ENCODE measurements at places on chromosomes 11 and 22. TPM values are rescaled to one million over a fixed set of nuclear protein-coding genes. Genes with fewer than 3 reads are reported as not detected.

DNA sequence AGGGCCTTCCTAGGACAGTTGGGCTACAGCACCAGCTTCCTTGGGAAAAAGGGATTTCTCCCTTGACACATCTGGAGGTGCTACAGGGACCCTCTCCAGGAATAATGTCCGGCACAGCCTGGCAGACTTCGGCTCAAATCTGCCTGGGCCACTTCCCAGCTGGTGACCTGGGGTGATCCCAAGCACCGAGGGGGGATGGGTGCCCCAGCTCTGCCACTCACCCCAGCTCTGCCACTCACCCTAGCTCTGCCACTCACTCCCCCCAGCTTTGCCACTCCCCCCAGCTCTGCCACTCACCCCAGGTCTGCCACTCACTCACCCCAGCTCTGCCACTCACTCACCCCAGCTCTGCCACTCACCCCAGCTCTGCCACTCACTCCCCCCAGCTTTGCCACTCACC lies 9.9 kb downstream of the OSBPL5 start:
- no peak for DNase-seq

- DNase-seq, result no peak
Measured at GRCh38 chr11:132623511-132623910, 908.8 kb downstream of the OPCML start.

DNA sequence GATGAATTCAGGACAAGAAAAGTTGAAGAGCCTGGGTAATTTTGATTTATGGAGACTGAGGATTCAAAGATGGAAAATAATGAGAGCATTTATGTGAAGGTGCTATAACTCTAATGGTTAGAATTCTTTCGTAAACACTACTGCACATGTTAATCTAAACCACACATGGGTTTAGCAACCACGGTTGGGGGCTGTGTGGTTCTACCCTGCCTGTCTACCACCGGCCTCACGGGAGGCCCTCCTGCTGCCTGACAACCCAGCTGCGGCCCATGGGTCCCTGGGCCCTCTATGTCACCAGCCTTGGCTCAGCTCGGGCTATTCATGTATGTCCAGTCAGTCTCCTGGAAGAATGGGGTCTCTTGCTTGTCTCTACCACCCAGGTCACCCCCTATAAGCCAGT lies 68.5 kb upstream of the ARFGAP3 start:
- no peak for DNase-seq

GRCh38 chr11:106733635-106734034 lies 284.6 kb downstream of the GUCY1A2 start:
- DNase-seq, result no peak

- no peak for DNase-seq
Measured at GRCh38 chr11:42526426-42526825, 785.4 kb upstream of the API5 start.

DNA sequence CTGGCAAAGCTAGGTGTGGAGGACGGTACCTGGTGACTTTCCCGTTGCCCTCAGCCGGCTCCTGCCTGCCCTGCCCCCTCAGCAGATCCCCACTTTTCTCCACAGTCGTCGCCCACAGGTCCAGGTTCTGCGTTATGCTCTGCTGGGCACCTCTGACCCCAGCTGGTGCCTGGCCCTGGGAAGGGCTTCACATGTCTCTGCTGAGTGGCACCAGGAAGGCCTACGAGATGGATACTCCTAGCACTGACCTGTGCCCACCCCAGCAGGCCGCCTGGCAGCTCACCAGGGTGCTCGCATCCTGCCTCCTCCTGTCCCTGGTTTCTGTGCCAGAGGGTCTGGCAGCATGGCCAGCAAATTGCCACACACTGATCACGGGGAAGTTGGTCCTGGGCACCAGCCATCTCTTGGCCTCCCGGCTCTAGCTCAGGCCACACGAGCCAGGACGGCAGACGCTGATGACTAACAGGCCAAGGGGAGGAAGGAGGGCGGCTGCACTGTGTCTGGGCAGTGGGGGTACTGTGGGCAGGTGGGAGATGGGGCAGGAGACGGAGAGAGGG lies 13.8 kb downstream of the CARS1 start:
- peak; percentile 94 for DNase-seq

DNA sequence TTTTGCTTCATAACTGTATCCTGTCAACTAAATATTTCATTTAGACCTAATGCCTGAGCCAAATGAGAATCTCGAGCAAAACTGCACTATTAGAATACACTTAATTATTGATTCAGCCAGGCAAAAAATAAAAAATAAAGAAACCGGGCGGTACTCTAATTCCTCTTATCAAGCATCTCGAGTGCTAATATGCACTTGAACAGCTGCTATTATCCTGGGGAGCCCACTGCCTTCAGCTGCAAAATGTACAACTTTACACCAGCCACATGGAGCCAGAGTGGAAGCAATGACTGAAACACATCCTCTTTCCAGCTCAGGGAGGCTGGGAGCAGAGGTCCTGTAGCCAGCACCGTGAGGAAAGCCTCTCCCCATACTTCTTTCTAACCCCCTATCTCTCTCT lies 390.0 kb upstream of the CADM1 start:
- no peak for DNase-seq

DNA sequence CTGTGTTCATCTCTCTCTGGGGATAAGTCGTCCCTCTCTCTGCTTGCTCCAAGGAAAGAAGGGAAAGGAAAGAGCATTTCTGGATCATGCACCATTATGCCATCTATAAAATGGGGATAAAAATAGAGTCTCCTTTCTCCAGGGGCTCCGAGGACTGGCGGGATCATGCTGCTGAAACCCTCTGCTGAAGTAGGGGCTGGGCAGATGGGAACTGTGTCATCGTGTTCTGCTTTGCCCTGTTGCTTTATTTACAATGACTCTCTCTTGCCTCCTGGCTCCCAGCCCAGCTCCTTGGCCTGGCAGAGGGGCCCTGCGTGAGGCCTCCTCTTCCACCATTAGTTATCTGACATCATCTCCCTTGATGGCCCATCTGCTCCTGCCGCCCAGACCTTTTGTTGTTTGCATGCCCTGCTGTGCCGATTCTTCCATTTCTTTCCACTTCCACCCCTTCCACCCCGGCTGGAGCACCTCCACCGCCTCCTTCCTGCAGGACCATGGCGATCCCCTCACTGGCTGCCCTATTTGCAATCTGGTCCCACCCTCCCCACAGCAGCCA lies 200.9 kb downstream of the MYO18B start:
- DNase-seq, result no peak

DNA sequence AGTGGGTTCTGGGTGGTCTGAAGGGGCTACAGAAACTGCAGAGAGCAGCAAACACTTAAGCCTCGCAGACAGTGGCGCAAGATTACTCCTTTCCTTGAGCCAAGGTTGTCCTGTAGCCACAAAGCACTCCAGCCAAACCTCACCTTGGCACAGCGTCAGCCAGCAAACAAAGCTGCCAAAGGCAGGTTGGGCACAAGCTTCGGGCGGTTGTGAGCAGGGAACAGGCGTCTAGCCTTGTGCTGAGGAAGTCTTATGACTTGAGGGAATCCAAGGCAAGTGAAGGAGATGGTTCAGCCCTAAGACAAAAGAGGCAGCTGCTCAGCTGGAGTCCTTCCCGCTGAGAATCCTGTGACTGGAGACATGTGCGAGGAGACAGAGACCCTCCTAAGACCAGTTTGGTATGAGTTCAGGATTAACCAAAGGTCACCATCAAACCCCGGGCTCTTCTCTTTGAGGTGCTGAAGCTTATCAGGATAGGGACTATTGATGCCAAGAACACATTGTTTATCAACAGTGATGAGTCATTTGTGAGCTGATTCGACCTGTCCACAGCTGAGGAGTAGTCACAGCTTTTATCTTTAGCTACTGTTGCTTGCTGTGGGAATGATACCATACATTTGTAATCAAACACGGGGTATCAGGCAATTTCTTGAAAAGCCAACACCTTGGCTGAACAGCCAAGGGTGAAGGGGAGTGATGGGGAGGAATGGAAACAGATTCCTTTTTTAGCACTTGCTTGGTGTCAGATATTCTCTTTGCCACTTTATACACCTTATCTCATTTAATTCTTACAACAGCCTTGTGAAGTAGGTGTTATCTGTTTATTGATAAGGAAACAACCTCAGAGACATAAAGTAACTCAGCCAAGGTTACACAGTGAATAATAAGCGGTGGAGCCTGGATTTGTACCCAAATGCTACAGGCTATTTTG lies 4.6 kb downstream of the ADM start:
- peak; percentile 89 for DNase-seq

- DNase-seq, result no peak
Measured at GRCh38 chr11:34492806-34493414, 20.7 kb downstream of the ELF5 start.

GRCh38 chr22:49942565-49943404 lies 17.8 kb upstream of the PIM3 start:
- DNase-seq, result no peak

DNA sequence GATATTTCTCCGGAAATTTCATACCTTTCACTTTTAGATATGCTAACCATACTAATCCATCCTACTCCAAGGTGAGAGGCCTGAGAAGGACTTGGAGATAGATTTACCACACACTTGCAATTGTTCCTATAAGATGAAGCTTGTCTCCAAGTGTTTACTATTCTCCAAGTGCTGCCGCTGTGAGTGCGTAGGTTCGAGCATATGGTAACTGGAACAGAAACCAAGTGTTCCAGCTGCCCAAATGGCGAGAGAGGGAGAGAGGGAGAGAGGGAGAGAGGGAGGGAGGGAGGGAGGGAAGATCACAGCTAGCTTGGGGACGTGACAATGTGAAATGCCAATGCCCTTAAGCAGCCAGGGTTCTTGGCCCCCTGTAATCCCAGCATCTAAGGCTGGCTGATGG lies 21.5 kb downstream of the ASCC2 start:
- no peak for DNase-seq

GRCh38 chr22:18145676-18146388 lies 4.1 kb upstream of the USP18 start:
- no peak for DNase-seq

DNA sequence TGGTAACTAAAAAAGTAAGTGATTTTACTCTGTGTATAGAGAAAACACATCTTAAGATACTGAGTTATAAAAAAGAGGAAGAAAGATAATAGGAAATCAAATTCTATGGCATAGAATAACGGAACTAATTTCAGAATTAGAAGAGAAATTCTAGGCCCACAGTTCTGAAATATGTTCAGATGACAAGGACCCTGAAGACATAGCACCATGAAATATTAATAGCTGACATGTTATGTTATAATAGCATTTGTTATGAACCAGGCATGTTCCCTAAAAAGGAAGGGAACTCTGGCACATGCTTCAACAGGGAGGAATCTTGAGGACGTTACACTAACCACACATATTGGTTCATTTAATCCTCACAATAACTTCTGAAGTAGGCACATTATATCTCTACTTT lies 32.7 kb downstream of the PRDM10 start:
- no peak for DNase-seq

DNA sequence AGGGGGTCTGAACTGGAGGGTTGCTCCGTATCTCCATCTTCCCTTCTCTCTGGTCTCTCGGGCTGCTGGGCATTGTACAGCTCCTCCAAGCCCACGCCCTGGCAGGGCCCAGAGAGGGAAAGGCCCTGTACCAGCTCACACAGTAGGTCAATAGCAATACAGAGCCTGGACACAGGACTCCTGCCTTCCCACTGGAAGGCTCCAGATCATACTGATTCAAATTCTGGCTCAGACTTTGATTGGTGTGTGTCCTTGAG lies 6.6 kb downstream of the CSDC2 start:
- DNase-seq, result no peak

- no peak for DNase-seq
Measured at GRCh38 chr22:47343611-47344010, 581.2 kb downstream of the TBC1D22A start.

- DNase-seq, result no peak
Measured at GRCh38 chr11:68418648-68419047, 41.9 kb upstream of the PPP6R3 start.

DNA sequence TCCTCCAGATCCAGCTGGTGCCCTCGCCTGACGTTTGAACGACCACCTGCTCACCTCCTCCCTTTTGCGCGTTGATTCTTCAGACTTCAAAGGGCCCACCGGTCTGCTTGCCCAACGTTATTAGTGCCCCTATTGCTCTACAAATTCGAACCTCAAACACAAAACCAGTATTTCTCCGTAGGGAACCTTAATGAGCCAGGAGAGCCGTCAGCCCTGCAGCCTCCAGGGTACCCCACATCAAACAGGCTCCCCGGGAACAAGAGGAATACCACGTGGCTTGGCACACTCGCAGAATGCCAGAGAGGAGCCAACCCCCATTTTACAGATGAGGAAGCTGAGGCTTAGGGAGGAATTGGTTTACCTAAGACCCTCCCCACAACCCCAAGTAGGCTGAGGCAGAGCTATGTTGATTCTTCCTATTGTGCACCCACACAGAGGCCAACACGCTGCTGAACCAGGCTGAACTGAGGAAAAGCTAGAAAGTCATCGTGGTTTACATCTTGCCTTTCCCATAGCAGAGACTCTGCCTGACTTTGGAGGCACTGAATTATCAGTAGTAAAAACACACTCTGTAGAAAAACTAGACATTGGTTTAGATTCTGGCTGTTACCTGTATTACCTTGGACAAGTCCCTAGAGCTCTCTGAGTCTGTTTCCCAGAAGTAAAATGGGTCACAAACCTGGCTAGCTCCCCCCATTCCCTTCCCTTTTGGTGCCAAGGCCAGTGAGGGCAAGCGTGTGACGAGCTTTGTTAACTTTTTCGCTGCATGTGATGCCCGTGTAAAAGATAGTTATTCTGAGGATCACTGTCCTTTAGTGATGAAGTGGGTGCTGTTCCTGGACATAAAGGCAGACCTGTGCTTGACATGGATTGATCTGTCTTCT lies 764 bp downstream of the TKFC start:
- DNase-seq, result no peak

Gene RHOD
- total RNA-seq, result 14.6 TPM

Gene PIWIL4
- total RNA-seq, result 5.0 TPM

Gene FGF3
- total RNA-seq, result not detected

Gene CPT1B
- total RNA-seq, result 10.2 TPM

Gene RIMBP3C
- not detected for total RNA-seq

Gene CRYBB2
- not detected for total RNA-seq

Gene VSTM5
- not detected for total RNA-seq

Gene MYO7A
- 8.0 TPM for total RNA-seq

Gene KCNJ1
- total RNA-seq, result not detected

Gene NPTXR
- total RNA-seq, result 6.1 TPM

Gene ZFP91
- 73.4 TPM for total RNA-seq

Gene BEST1
- 0.83 TPM for total RNA-seq

Gene SLC7A4
- 0.41 TPM for total RNA-seq

Gene MPPED1
- total RNA-seq, result not detected

Data from sigmoid colon (tissue), 7 donors.